ENCODE measurements at places on chromosomes 6 and 20.

DNA sequence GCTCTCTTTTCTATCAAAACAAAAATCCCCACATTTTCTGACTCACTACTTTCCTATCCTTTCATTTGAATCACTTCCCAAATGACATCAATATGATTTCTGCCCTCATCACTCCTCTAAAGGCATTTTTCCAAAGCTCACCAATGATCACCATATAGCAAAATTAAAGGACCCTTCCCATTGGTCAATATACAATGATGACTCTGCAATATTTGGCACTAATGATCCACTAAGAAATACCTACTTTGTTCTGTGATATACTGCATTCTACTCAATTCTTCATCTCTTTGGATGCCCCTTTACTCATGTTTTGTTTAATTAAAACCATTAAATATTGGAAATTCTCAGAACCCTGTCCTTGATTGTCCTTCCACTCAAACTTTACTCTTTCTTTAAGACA, 200.3 kb upstream of the PTCHD4 start:
- no peak overlapping the region for H3K27ac ChIP-seq
- DNase-seq = no peak
- no peaks in the 10 kb centered on the region for H3K36me3 ChIP-seq
- H3K27me3 ChIP-seq = no peaks in the 10 kb centered on the region
- H3K4me3 ChIP-seq = no peak overlapping the region

GRCh38 chr20:64058536-64058935, 4.5 kb upstream of the TCEA2 start:
- H3K4me1 ChIP-seq = peaks cover 15% of the 10 kb centered on the region
- DNase-seq = no peak
- H3K4me3 ChIP-seq = no peak overlapping the region
- H3K27ac ChIP-seq = no peak overlapping the region

DNA sequence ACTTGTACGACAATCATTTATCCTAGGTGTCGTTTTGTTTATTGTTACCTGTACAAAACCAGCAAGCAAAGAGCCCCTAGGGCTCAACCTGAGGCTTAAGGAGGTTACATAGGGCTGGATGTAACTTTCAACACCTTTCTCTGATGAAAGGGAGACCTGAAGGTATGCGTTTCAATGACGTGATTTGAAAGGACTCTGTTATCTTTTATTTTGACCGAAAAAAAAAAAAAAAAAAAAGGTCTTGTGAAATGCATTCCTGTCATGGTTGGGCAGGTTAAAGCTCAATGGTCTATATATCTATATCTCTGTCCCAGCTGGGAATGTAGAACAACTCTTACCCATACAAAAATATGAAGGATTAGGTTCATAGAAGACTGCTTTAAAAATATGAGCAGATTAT, 78.7 kb upstream of the SASH1 start:
- H3K27ac ChIP-seq = no peak overlapping the region
- peaks cover 24% of the 10 kb centered on the region for H3K27me3 ChIP-seq
- DNase-seq = no peak
- H3K4me3 ChIP-seq = no peak overlapping the region

- no peaks in the 10 kb centered on the region for H3K4me1 ChIP-seq
- no peak for DNase-seq
- no peaks in the 10 kb centered on the region for H3K36me3 ChIP-seq
- H3K27me3 ChIP-seq = no peaks in the 10 kb centered on the region
These were observed 28.7 kb downstream of the ECT2L start for GRCh38 chr6:138824482-138825144.

- no peak for DNase-seq
- no peak overlapping the region for H3K27ac ChIP-seq
- no peaks in the 10 kb centered on the region for H3K36me3 ChIP-seq
- H3K4me3 ChIP-seq = no peak overlapping the region
- H3K4me1 ChIP-seq = no peaks in the 10 kb centered on the region
These were observed 19.8 kb downstream of the SIRPD start for GRCh38 chr20:1537731-1538058.

- no peaks in the 10 kb centered on the region for H3K4me1 ChIP-seq
- no peak overlapping the region for H3K27ac ChIP-seq
- no peaks in the 10 kb centered on the region for H3K36me3 ChIP-seq
- DNase-seq = no peak
- H3K27me3 ChIP-seq = peaks cover 20% of the 10 kb centered on the region
- H3K4me3 ChIP-seq = no peak overlapping the region
These were observed 74.0 kb downstream of the HAO1 start for GRCh38 chr20:7866285-7866684.

GRCh38 chr6:35047265-35048011, 93.7 kb downstream of the TCP11 start:
- H3K36me3 ChIP-seq = peaks cover 1% of the 10 kb centered on the region
- DNase-seq = no peak
- no peaks in the 10 kb centered on the region for H3K27me3 ChIP-seq

Measured in central memory CD8-positive, alpha-beta T cell (primary cell).